Smooth muscle cell of the pulmonary artery (primary cell): ENCODE measurements at places on chromosomes 11 and 22. TPM values are rescaled to one million over a fixed set of nuclear protein-coding genes. Genes with fewer than 3 reads are reported as not detected.

The PHF21B gene
- under 0.01 TPM in 1 of 2 replicates, not detected in the other for total RNA-seq

The BBOX1 gene
- not detected in 2 replicates for total RNA-seq

The GNAZ gene
- total RNA-seq: 1.5 and 3.1 TPM in 2 replicates

The ANGPTL5 gene
- total RNA-seq: 2.7 TPM in 1 of 2 replicates, not detected in the other

The MS4A6A gene
- not detected in 2 replicates for total RNA-seq

The UBASH3B gene
- 18.0 and 56.8 TPM in 2 replicates for total RNA-seq

The CCDC87 gene
- 0.56 and 0.59 TPM in 2 replicates for total RNA-seq

The GGTLC2 gene
- not detected in 2 replicates for total RNA-seq

The ACCS gene
- 8.5 and 10.1 TPM in 2 replicates for total RNA-seq

The OR8G5 gene
- total RNA-seq: not detected in 2 replicates

The OR8D4 gene
- not detected in 2 replicates for total RNA-seq

The ARCN1 gene
- 165 and 189 TPM in 2 replicates for total RNA-seq

The CASP5 gene
- not detected in 2 replicates for total RNA-seq

The EIF3M gene
- total RNA-seq: 270 and 280 TPM in 2 replicates

The CARD10 gene
- 0.91 and 3.4 TPM in 2 replicates for total RNA-seq

The BAIAP2L2 gene
- total RNA-seq: 0.39 and 0.69 TPM in 2 replicates

The TKFC gene
- total RNA-seq: 29.8 and 34.7 TPM in 2 replicates

The GDPD4 gene
- not detected in 2 replicates for total RNA-seq

The AKIP1 gene
- total RNA-seq: 26.9 and 27.7 TPM in 2 replicates

The CCDC15 gene
- total RNA-seq: 0.99 and 1.3 TPM in 2 replicates

The PATE4 gene
- not detected in 2 replicates for total RNA-seq

The NLRP14 gene
- 0.07 and 0.10 TPM in 2 replicates for total RNA-seq

The DEFB131B gene
- total RNA-seq: not detected in 2 replicates

The TEX12 gene
- 0.20 TPM in 1 of 2 replicates, not detected in the other for total RNA-seq

The MUC5B gene
- not detected in 2 replicates for total RNA-seq

The DDTL gene
- total RNA-seq: 0.76 and 0.85 TPM in 2 replicates
